ENCODE measurements at places on chromosomes 12 and 14.

DNA sequence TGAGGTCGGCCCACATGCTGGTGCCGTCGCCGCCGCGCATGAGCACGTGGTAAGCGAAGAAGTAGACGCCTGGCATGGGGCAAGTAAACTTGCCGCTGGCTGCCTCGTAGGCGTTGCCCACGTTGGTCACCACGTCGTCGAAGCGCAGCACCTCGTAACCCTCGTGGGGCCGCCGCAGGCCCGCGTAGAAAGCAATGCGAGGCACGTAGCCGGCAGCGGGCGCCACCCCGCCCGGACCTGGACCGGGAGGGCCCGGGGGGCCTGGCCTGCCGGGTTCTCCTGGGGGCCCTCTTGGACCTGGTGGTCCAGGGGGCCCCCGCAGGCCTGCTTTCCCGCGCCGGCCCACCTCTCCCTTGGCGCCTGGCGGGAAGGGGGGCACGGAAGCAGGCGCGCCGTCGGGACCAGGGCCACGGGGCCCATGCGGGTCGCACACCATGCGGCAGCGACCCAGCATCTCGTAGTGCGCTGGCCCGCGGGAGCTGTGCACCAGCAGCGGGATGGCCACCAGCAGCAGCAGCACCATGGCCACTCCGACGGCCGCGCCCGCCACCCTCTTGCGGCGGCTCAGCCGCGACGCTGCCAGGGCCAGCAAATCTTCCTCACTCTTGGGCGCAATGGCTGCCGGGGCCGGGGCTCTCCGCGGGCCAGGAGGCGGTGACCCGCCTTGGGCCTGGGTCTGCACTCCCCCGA is 888 bp downstream of the C1QL4 start:
- DNase-seq = no peak

DNA sequence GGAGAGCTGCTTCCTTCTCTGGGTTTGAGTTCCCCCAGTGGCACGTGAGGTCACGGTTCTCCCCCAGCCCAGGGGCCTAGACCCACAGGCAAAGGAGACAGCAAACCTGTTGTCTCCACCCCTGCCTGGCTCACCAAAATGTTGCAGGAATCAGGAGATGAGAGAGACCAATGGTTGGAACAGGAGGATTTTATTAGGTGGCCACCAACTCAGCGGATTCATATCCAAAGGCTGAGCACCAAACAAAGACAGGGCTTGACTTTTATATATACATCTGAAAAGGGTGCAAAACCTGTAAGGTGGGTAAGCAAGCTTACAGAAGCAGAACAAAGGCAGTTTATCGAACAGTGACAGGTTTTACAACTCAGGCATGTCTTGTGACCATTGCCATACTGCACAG is 9.2 kb upstream of the ADAM21 start:
- no peak for DNase-seq

GRCh38 chr14:90903101-90903500 is 86.9 kb upstream of the TTC7B start:
- DNase-seq = peak; percentile 7

DNA sequence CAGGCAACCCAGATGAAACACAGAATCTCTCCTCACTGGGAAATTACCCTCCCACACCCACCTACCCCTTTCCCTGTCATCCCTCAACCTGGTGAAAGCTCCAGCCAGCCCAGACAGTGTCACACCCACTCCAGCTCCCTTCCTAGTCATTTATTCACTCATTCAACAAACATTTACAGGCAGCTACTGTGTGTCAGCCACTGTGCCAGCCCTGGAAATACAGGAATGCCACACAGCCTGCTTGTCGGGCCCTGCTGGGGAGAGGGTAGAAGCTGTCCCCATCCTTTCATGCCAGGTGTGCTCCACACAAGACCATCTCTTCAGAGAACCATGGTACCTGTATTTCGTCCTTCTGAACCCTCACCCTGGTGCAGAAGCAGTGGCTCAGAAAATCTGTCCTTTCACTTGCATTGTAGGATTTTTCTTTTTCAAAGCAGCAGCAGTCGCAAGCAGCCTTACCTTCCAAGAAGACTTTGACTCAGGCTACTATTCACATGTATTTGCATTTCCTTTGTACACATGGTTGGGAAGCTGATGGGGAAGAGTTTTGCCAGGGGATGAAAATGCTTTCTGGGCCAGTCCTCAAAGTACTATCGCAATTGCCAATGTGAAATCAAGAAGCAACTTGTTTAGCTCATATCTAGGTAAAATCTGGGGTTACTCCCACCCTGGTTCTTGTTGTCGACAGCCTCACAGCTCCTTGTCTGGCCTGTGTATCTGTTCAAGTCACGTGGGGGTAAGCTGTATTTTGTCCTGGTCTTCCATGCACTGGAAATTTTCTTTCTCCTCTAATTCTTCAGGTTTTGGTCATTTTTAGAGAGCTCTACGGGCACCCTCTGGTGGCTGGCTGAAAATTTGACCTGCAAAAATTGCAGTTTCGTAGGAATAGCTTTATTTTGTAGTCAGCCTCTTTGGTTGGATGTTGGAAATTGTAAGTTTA is 147.4 kb upstream of the EGLN3 start:
- no peak for DNase-seq

- no peak for DNase-seq
Observed at GRCh38 chr12:118981285-118982211, at the start of gene SRRM4. TSS of gene SRRM4 (plus strand) at chr12:118981541. CDS start at chr12:118981883, 342 bp downstream.

DNA sequence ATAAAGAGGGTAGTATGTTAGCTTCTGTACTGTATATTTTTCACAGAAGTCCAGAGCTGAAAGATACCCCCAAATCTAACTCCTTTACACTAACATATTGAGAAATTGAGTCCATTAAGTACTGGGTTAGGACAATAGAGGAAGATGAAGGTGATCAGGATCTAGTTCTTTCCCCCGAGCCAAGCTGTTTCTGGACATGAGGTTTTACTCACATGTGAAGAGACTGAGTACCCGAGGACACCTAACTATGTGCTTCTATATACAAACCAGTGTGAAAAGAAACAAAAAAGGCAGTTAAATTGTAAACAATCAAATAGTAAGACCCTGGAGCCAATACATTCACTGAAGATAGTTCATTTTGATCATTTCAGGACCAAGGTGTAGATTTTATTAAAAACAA is 3.8 kb upstream of the TRHDE start:
- DNase-seq = no peak

GRCh38 chr12:113261847-113262470 is 40.7 kb downstream of the TPCN1 start:
- no peak for DNase-seq

GRCh38 chr14:79011091-79011919 is 841.1 kb downstream of the NRXN3 start:
- no peak for DNase-seq

GRCh38 chr12:103994235-103994634 is 28.6 kb downstream of the TDG start:
- no peak for DNase-seq

DNA sequence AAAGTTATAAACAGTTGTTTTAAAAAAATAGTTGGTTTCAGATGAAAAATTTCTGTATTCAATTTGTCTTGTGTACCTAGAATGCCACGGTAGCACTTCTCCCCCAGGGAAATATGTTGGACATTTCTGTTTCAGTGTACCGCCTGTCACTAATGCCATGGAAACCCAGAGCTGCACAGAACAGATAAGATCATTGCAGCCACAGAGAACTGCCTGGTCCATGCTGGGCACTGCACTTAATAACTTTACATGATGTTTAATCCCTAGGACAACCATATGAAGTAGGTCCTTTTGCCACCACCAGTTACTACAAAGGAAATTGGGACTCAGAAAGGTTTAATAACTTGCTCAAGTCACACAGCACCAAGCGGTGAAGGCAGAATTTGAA is 253.4 kb upstream of the SRRM4 start:
- no peak for DNase-seq

- no peak for DNase-seq
Observed at GRCh38 chr12:13377698-13378097, 181.2 kb downstream of the EMP1 start.
